Kidney capillary endothelial cell (primary cell): ENCODE measurements at places on chromosomes 4 and X.

- DNase-seq = no peak
These were observed 45.2 kb downstream of the HTRA3 start for GRCh38 chr4:8314691-8315255.

DNA sequence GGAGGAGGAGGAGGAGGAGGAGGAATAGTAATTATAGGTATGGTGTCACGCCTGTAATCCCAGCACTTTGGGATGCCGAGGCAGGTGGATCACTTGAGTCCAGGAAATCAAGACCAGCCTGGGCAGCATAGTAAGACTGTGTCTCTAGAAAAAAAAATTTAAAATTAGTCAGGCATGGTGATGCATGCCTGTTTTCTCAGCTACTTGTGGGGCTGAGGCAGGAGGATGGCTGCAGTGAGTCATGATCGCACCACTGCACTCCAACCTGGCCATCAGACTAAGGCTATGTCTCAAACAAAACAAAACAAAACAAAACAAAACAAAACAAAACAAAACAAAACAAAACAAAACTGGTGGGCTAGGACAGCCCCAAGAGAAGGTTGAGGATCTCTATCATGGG lies 3.0 kb downstream of the STARD8 start:
- peak; percentile 31 for DNase-seq

GRCh38 chr4:7795983-7796382 lies 143.7 kb downstream of the AFAP1 start:
- DNase-seq = no peak

DNA sequence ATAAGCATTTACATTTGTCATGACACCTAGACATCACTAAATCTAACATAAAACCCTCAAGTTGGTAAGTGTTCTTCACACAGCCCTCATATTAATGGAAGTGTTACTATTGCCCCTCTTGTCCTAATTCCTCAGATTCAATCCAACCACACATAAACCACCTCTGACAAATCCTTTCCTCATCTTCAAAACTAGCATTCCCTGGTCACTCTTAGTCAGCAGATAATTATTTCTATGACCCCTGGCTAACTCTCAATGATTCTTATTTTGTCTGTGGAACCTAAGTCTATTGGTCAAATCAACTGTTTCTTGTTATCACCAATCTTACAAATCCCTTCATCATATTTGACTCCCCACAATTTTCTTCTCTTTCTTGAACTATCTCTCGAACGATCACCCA lies 168.6 kb downstream of the PPP3CA start:
- no peak for DNase-seq

DNA sequence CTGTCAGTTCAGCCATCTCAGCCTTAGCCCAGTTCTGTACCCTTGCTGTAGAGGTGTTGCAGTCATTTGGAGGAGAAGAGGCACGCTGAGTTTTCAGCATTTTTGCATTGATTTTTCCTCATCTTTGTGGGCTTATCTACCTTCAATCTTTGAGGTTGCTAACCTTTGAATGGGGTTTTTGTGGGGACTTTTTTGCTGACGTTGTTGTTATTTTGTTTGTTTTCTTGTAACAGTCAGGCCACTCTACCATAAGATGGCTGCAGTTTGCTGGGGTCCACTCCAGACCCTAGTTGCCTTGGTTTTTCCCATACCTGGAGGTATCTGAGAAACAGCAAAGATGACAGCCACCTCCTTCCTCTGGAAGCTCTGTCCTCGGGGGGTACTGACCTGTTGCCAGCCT lies 22.8 kb upstream of the TMEM271 start:
- no peak for DNase-seq

GRCh38 chr4:180558427-180558826 lies 1684.8 kb upstream of the TENM3 start:
- no peak for DNase-seq

- no peak for DNase-seq
These were observed 168.7 kb upstream of the GALNTL6 start for GRCh38 chr4:171644430-171645057.

DNA sequence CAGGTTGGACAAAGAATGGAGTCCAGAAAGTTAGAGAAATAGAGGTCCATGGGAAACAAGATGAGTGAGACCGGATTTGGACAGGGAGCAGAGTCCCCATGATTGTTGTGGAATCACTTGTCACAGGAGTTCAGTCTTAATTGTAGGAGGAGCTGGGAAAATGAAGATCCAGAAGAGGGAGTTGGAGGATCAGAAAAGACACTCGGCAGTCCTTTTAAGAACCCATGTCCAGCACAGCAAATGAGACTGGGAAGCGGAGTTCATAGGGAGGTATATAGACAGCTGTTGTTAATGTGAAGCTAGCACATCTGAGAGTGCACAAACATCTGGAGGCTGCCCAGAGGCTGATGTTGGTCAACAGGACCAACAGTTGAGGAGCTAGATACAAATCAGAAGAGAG lies 111.4 kb upstream of the RXFP1 start:
- DNase-seq = no peak

- no peak for DNase-seq
These were observed 12.8 kb downstream of the SCARB2 start for GRCh38 chr4:76200771-76201231.

- DNase-seq = no peak
These were observed 9.1 kb downstream of the PPAT start for GRCh38 chr4:56426273-56426672.

DNA sequence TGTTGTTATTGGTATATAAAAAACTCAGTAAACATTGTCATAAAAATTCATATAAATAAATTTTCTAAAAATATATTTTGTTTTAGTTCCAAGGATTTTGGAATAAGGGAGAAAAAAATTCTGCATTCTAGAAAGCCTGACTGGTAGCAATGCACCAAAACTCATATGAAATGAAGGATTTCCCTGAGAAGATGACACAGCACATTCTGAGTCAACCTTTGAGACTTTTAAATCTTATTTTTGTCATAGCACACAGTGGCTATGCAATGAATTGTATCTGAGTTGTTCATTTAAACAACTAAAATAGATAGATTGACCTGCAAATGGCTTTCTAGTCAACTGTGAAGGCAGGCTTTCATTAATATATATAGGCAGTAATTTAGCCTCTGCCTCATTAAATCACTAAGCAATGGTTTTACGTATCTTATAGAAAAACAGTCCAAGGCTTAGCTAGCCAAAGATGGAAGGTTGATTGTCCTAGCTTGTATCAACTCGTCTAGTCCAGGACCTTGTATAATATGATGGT lies 239.1 kb upstream of the NEIL3 start:
- no peak for DNase-seq

DNA sequence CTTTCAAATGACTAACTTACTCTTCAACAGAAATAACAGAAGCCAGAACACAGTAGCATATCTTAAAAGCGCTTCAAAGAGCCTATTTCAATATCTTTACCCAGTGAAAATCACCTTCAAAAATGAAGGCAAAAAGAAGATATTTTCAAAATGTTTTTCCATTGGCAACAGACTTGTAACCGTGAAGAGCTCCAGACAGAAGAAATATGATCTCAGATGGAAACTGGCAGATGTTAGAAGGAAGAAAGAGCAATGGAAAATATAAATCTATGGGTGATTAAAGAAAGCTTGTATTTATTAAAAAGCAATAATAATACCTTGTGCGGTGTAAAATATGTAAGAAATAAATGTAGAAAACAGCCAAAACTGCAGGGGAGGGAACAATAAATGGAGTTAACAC lies 35.7 kb downstream of the PRKG2 start:
- DNase-seq = no peak

GRCh38 chr4:135344492-135344891 lies 1142.9 kb upstream of the PABPC4L start:
- no peak for DNase-seq

DNA sequence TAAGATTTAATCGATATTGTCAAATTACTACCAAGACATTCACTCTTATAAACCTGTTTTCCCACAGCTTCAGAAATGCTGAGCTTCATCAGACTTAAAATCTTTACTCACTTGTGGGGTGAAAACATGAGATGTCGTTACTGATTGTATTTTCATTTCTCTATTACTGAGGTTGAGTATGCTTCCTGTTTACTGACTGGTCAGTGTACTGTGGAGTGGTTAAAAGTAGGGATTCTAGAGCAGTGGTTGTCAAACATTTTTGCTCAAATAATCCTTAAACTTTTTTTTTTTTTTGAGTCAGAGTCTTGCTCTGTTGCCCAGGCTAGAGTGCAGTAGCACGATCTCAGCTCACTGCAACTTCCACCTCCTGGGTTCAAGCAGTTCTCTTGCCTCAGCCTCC lies 50.3 kb downstream of the NSUN7 start:
- DNase-seq = no peak

GRCh38 chr4:72500214-72500613 lies 68.8 kb downstream of the ADAMTS3 start:
- no peak for DNase-seq

DNA sequence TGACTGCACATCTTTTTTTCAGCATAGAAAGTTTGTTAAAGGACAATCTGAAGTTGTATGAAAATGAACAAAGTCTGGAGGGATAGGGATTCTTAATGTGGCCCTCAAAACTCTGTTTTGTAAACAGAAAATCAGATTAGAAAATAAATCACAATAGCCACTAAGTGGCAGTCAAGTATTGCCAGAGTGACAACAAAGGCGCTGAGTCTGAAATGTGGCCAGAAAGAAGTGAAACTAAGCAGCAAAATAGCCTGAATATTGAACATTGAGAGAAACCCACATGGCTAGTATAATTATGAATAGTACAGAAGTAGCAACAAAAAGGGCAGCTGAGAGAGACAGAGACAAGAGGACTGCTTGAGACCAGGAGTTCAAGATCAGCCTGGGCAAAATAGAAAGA lies 81.1 kb upstream of the CT45A1 start:
- DNase-seq = no peak

GRCh38 chrX:119573840-119574393 lies 446 bp upstream of the UBE2A start:
- DNase-seq = no peak

GRCh38 chr4:1027915-1028238 lies 16.5 kb downstream of the FGFRL1 start:
- no peak for DNase-seq

DNA sequence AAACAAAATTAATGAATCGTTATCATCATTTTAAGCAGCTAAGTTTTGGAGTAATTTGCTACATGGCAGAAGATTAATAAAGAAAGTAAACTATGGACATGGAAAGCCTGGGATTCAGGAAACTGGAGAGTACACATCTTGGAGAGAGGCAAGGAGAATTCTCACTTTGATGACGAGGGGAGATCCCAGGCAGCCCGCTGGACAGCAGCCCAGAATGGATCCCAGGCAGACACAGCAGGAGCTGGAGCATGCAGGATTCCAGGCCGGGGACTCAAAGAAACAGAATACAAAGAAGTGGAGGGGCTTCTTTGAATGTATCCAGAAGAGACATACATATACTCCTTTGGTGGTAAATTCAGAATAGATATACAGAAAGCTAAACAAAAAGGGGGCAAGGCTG lies 118.0 kb upstream of the ATP6AP2 start:
- no peak for DNase-seq

DNA sequence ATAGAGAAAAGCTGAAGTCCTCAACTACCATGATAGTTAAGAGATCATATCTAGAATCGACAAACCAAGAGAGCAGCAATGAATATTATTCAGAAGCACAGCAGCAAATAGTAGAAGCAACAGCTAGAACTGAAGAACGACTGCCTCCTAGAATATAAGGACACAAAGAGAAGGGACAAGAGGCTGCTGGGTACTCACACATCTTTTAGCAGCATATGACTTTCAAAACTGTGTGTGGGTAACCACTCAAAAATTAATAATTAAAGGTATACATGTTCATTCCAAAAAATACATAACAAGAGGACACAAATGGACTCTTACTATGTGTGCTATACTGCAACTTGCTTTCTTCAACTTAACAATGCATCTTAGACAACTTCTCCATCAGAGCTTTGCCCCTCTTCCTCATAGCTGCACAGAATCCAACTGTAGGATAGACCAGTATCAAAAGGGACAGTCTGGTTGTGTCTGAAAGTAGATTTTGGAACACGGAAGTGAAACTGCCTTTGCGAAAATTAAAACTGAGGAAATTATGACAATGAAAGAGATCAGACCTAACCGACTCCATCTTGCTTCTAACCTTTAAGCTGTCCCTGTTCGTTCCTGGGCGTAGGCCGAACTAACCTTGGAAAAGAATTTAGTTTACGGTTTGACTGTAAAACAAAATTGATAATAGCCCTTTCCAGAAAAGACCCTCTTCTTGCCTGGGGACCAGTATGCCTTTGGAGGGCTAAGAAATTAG lies 125.7 kb downstream of the SH3KBP1 start:
- DNase-seq = no peak

DNA sequence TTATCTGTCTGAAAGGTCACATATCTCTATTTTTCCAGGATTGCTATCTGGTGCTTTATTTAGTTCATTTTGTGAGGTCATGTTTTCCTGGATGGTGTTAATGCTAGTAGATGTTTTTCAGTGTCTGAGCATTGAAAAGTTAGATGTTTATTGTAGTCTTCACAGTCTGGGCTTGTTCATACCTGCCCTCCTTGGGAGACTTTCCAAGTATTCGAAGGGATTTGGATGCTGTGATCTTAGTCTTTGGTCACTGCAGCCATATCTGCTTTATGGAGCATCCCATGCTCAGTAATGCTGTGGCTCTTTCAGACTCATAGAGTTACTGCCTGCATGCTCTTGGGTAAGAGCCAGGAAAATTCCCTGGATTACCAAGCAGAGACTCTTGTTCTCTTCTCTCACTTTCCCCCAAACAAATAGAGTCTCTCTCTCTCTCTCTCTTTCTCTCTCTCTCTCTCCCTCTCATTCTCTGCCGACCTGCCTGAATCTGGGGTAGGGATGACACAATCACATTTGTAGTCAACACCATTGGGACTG lies 130.0 kb downstream of the AR start:
- no peak for DNase-seq

- no peak for DNase-seq
These were observed 22.2 kb upstream of the SYNPO2 start for GRCh38 chr4:118866442-118866841.

DNA sequence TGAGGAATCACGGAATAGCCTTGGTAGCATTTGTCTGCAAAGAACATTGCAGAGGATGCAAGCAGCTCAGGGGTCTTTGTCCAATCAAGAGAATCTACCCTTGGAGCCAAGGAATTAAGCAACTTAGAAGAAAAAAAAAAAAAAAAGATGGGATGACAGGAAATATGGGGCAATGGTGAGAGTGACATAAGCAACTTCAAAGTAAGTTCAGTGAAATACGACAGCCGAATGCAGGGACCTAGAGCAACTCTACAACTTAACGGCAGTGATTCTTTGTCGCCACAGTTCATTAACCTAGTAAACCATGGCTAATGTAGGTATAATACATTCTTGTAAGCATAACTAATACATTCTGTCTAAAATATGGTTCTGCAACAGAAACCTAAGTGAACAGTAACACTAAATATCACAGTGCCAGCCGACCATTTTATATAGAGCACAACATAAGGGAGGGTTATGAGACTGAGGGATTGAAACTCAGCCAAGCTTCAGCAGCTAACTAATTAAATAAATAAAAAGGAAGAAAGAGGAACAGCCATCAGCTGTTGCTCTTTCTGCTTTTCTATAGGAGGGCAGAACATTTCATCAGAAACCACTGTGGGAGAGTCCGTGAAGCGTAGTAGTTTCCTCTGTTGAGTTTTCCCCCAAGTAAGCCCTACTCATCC lies 74.7 kb downstream of the PPARGC1A start:
- DNase-seq = no peak
